ENCODE measurements at places on chromosomes 6 and 20.

DNA sequence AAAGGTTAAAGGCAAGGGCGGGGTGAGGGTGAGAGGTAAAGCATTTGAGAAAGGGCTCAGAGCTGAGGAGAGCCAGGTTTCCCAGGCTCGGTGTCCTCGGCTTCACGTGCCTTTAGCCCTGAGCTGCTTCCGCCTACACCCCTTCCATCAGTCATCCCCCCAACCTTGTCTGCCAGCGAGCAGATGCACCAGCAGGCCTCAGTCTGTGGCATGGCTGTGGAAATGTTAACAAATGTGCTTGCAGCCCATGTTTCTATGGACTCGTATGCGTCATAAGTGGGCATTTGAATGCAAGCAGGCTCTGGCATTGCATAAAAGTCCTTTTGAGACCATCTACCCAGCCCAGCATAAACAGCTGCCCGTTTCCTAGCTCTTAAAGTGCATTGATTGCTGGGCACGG lies 88.8 kb downstream of the SYNJ2 start:
- H3K27me3 ChIP-seq = no peaks in the 10 kb centered on the region
- no peak overlapping the region for H3K4me3 ChIP-seq
- H3K36me3 ChIP-seq = peaks cover 47% of the 10 kb centered on the region
- no peak for DNase-seq

- H3K4me1 ChIP-seq = no peaks in the 10 kb centered on the region
- H3K36me3 ChIP-seq = no peaks in the 10 kb centered on the region
- no peak overlapping the region for H3K4me3 ChIP-seq
- H3K27ac ChIP-seq = no peak overlapping the region
- no peaks in the 10 kb centered on the region for H3K27me3 ChIP-seq
Observed at GRCh38 chr6:170512249-170512648, 40.9 kb downstream of the PSMB1 start.

- no peak overlapping the region for H3K4me3 ChIP-seq
- H3K4me1 ChIP-seq = no peaks in the 10 kb centered on the region
- H3K27me3 ChIP-seq = no peaks in the 10 kb centered on the region
- no peaks in the 10 kb centered on the region for H3K36me3 ChIP-seq
Observed at GRCh38 chr6:43936476-43936875, 166.5 kb downstream of the VEGFA start.

DNA sequence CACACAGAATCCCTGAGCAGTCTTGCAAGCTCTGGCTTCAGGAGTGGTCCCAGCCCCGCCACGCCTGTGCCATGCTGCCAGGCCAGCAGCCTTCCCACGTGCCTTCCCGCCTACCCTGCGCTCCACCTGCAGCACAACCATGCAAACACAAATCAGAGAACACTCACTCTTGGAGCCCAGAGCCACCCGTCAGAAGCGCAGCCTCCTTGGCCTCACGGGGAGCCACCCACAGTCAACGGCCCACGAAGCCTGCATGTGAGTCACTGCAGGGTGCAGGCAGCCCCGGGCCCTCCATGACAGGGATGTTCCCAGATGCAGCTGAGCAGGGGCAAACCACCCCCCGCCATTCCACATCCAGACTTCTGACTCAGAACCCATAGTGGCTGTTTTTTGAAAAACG lies 217.0 kb downstream of the DLL1 start:
- H3K27me3 ChIP-seq = no peaks in the 10 kb centered on the region
- H3K36me3 ChIP-seq = no peaks in the 10 kb centered on the region
- H3K27ac ChIP-seq = no peak overlapping the region
- H3K4me3 ChIP-seq = no peak overlapping the region

DNA sequence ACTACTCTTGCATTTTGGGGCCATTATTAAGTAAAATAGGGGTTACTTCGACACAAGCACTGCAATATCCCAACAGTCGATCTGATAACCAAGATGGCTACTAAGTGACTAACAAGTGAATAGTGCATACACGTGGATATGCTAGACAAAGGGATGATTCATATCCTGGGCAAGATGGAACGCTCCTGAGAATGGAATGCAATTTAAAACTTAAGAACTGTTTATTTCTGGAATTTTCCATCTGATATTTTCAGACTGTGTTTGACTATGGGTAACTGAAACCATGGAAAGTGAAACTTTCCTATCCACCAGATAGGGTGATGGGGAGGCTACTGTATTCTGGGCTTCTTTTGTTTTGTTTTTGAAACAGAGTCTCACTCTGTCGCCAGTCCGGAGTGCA lies 66.5 kb downstream of the ILRUN start:
- H3K27me3 ChIP-seq = no peaks in the 10 kb centered on the region
- H3K36me3 ChIP-seq = no peaks in the 10 kb centered on the region
- H3K27ac ChIP-seq = no peak overlapping the region
- H3K4me1 ChIP-seq = peaks cover 12% of the 10 kb centered on the region
- DNase-seq = no peak
- H3K4me3 ChIP-seq = no peak overlapping the region

GRCh38 chr20:44805335-44805978 lies 4.9 kb downstream of the RIMS4 start:
- H3K27me3 ChIP-seq = peaks cover 12% of the 10 kb centered on the region
- no peak for DNase-seq
- no peak overlapping the region for H3K4me3 ChIP-seq
- no peaks in the 10 kb centered on the region for H3K4me1 ChIP-seq
- H3K27ac ChIP-seq = no peak overlapping the region
- no peaks in the 10 kb centered on the region for H3K36me3 ChIP-seq

- H3K4me1 ChIP-seq = peaks cover 11% of the 10 kb centered on the region
- no peaks in the 10 kb centered on the region for H3K36me3 ChIP-seq
- H3K4me3 ChIP-seq = no peak overlapping the region
Observed at GRCh38 chr6:14985366-14985765, 260.5 kb upstream of the JARID2 start.

GRCh38 chr20:50715694-50716093 lies 15.7 kb upstream of the PARD6B start:
- no peak overlapping the region for H3K4me3 ChIP-seq
- no peaks in the 10 kb centered on the region for H3K4me1 ChIP-seq
- H3K27me3 ChIP-seq = no peaks in the 10 kb centered on the region
- no peak for DNase-seq
- H3K27ac ChIP-seq = no peak overlapping the region

GRCh38 chr6:101212640-101213039 lies 180.9 kb upstream of the GRIK2 start:
- no peak overlapping the region for H3K27ac ChIP-seq
- no peaks in the 10 kb centered on the region for H3K27me3 ChIP-seq
- H3K36me3 ChIP-seq = no peaks in the 10 kb centered on the region
- no peak for DNase-seq

Measured in right atrium auricular region (tissue), 2 donors.